T-helper 22 cell (primary cell): ENCODE measurements at places on chromosomes 12 and 14.

GRCh38 chr12:57377103-57377840, 53.6 kb downstream of the R3HDM2 start:
- no peak for DNase-seq

GRCh38 chr12:124515981-124516380, 51.4 kb downstream of the NCOR2 start:
- DNase-seq = no peak

DNA sequence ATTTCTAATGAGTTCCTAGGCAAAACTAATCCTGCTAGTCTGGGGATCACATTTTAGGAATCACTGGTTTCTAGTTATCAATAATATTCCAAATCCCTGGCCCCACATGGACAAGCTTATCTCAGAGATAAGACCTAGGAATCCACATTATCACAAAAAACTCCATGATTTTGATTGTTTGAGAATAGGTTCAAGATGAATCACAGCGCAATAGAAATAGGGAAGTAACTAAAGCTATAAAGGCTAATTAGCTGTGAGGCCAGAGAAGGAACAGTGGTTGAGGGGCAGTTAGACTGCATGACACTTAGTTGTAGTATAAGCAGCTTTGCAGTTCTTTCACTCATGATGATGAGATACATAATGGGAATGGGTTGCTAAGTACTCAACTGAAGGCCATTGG, 13.1 kb upstream of the ATP5F1B start:
- DNase-seq = no peak

DNA sequence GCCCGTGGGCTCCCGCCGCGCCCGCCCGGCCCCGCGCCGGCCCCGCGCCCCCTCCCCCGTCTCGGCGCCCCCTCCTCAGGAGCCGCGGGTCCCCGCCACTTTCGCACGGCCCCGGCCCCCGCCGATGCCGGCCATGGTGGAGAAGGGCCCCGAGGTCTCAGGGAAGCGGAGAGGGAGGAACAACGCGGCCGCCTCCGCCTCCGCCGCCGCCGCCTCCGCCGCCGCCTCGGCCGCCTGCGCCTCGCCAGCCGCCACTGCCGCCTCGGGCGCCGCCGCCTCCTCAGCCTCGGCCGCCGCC, 263 bp downstream of the RCOR1 start:
- no peak for DNase-seq

DNA sequence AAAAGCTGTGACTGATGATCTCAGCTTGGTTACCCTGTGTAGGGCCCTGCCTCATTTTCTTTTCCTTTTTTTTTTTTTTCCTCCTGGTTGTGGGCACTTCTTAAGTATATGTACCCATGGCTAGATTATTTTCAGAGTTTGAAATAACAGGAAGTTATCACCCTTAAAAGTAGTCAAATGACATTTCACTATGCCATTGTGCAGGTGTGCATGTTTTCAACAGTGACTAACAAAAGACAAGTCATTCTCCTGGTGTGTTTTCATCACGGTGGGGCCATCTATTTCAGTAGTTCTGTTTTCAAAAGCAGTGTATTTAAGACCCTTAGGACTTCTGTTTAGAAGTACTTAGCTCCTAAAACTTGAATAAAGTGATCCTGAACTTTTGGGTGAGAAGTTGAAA, 15.0 kb downstream of the GABARAPL1 start:
- no peak for DNase-seq

GRCh38 chr14:103087343-103087835, 3.4 kb downstream of the LBHD2 start:
- no peak for DNase-seq

GRCh38 chr14:88204221-88204620, 118.8 kb downstream of the KCNK10 start:
- no peak for DNase-seq

- DNase-seq = no peak
These were observed 222.7 kb downstream of the ERC1 start for GRCh38 chr12:1213618-1214205.

DNA sequence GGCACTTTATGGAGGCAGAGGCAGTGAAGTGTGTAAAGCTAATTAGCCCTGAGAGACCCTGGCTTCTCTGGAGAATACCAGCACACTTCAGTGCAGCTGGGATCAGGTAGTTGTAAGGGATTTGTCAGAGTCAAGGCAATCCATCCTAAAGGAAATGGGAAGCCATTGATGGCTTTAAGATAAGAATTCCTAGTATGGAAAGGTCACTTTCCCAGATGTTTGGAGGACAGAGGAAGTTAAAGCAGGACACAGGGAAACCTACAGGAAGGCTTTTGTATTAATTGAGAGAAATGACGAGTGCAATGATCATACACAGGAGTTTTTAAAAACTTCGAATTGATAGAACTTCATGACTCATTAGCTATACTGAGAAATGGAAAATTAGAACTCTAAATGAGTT, 254.4 kb downstream of the SLC16A7 start:
- DNase-seq = no peak

DNA sequence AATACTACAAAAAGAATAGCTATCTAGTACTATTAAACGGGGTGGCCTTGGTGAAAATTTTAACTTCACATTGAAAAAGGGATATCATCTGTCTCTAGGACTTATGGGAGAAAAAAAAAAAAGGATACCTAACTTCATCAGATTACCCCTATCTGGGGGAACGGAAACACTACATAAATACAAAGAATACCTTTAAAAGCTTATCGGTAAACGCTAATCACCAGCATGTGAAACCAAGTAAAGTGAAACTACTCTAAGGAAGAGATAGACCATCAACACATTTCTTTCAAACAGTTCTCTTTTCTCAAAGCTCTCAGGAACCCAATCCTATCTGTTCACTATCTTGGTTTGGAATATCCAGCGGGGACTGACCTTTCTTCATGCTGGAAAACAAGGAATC, 3.5 kb downstream of the KICS2 start:
- DNase-seq = no peak

DNA sequence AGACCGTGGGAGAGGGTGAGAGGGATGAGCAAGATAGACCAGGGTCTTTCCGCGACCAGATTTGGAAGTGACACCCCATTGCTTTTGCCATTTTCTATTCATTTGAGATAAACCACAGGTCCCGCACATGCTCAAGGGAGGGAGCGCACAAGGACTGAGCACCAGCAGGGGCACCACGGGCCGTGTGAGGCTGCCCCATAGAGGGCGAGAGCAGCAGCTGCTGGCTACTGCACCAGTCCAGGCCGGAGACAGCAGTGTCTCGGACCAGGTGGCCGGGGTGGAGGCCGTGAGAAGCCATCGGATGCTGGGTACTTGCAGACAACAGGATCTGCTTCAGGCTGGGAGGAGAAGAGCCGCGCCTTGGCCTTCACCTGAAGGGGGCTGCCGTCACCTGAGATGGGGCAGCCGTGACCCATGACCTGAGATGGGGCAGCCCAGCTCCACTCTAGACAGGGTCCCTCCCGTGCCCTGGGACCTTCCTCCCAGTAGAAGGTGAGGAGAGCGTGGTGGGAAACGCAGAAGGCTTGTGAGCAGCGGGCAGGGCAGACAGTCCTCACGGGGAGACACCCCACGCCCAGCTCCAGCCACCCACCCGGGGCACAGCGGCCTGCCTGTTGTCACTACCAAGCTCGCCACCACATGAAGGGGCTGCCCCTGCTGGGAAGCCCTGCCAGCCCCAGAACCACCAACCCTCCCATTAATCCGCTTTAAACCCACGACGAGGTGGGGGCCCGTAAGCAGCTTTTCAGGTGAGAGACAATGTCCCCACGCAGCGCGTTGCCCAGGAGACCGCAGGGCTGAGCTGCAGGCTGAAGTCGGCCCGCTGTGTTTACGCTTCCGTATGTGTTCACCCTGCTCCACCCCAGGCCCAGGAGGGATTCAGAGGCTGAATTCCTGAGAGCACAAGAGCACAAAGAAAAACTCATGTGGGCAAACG, 61.7 kb upstream of the FBRSL1 start:
- DNase-seq = no peak

DNA sequence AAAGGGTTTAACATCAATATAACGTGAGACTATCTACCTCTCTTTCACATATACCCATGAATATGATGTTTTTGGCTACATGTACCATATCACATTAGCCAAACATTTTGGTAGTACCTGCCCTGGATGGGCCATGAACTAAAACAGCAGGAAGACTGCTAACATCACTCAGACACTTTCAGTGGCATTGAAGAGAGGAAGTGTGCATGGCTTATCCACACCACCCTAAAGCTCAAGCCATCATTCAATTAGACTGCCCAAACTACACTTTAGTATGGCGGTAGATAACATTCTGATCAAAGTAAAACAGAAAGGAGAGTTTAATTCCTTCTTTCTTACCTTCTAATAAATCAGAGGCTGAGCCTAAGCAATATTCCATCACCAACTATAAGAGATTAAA, 103.0 kb downstream of the PEBP1 start:
- no peak for DNase-seq

GRCh38 chr14:100476012-100476822, 111.0 kb downstream of the BEGAIN start:
- DNase-seq = no peak

- DNase-seq = no peak
These were observed 49.6 kb downstream of the RFLNA start for GRCh38 chr12:124344526-124344925.

DNA sequence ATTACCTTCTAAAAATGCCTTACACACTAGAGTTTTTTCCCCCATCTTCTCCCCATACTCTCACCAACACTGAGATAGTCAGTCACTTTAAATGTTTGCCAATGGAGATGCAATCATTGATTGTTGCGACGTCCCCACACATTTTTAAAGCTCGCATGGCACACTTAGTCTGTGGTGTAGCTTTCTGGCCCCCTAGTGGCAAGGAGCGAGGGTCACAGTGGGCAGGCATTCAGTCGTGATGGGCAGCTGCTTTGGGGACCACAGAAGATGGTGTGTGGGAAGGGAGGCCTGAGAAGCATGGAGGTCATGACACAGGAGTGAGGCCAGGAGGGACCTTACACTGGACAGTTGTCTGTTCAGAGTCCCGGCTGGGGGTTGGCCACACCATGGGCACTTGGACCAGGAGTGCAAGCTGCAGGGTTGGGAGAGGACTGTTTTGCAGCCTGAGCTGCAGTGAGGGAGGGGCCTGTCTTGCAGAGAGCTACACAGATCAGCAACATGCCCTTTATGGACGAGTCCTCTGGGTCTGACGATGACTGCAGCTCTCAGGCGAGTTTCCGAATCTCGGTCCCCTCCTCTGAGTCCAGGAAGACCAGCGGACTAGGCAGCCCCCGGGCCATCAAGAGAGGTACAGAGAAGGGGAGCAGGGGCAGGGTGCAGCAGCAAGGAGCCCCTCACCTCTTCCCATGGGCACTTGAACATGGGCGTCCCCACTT, 28.6 kb downstream of the PIGH start:
- DNase-seq = peak; percentile 19

- DNase-seq = no peak
These were observed 9.2 kb downstream of the ATF7 start for GRCh38 chr12:53616950-53617349.

DNA sequence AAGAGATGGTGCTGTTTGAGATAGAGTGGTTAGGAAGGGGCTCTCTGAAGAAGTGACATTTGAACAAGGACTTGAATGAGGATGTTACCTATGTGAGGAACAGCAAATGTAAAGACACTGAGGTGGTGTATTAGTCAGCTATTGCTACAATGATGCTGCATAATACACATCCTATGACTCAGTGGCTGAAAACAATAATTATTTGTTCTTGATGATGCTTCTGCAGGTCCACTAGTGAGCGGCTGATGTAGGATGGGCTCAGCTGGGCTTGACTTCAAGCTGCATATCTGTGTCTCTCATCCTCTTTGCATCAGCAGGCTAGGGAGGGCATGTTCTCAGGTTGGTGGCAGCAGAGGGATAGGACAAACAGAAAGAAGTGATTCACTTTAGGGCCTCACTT, 21.4 kb upstream of the CLMN start:
- DNase-seq = no peak

GRCh38 chr12:118055865-118056773, 4.9 kb downstream of the WSB2 start:
- DNase-seq = no peak

- DNase-seq = no peak
These were observed 9.3 kb downstream of the VRTN start for GRCh38 chr14:74357585-74357984.

DNA sequence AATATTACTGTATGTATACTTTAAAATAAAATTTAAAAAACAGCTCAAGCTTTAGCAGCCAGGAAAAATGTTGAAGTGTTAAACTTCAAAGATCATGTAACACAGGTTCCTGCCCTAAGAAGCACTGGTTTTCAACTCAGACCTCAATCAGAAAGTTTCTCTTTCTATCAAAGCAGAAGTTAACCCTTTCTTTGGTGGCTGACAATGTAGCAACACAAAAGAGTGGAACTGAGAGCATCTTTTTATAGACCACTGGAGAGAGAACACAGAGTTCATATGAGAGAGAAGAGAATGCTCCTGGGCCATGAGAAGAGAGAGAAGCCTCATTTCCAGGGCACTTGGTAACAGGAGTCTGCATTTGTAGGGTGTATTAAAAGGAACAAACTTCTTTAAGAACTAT, 42.2 kb upstream of the KTN1 start:
- DNase-seq = no peak

DNA sequence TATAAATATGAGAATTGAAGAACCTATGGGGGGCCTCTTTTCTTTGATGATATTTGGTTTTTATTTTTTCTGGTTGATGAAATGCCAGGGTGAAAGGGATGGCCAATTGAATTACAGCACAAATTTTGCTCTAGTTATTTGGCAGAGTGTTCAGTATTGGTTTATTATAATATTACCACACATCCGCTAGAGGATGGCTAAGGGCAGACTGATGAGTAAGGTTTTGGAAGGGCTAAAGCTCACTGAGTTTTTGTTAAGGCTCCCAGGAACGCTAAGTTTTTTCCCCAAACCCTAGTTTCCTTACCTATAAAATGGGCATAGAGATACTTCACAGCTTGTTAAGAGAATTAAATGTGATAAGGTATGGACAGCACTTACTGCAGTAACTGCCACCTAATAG, 34.3 kb upstream of the LRRC10 start:
- DNase-seq = no peak

DNA sequence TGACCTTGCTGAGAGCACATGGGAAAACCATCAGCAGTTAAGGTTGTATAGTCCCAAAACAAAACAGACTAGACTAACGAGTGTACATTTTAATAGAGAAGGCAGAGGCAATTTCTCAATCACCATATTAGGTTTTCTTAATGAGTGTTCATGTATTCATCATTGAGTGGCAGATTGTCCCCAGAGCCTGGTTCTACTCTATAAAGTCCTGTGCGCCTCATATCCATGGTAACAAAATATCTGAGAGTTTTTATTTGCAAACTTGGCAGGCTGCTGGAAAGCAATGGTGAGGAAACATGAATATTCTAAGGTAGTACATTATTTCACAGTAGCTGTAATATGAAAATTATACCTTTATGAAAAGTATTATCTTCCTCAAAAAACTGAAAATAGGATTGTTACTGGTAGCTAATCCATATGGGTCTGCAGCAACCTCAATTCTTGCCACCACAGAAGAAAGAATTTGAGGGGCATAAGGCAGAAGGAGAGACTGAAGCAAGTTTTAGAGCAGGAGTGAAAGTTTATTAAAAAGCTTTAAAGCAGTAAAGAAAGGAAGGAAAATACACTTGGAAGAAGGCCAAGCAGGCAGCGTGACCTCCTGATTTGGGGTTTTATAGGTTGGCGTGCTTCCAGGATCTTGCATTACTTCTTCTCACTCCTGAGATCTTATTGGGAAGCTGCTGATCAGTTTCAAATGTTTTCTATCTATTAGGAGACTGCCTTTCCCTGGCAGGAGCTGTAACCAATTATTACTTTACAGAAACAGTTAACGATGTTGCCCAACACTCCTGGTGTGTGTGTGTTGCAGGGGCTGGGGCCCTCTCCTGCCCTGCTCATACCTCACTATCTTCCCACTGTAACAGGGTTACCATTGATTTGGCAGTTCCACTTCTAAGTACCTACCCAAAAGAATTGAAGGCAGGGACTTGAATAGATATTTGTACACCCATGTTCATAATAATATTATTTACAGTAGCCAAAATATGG, 154.0 kb upstream of the NUDT4 start:
- no peak for DNase-seq
